ENCODE measurements at places on chromosomes 2 and 18. TPM values are rescaled to one million over a fixed set of nuclear protein-coding genes. Genes with fewer than 3 reads are reported as not detected.

Gene C1GALT1C1L
- total RNA-seq, result 4.6 TPM

Gene TEX44
- total RNA-seq, result not detected

Gene PLA2R1
- total RNA-seq, result 0.40 TPM

Gene TMEM18
- total RNA-seq, result 30.5 TPM

Gene IL1RL2
- 1.2 TPM for total RNA-seq
